ENCODE measurements at places on chromosomes 4 and X.

DNA sequence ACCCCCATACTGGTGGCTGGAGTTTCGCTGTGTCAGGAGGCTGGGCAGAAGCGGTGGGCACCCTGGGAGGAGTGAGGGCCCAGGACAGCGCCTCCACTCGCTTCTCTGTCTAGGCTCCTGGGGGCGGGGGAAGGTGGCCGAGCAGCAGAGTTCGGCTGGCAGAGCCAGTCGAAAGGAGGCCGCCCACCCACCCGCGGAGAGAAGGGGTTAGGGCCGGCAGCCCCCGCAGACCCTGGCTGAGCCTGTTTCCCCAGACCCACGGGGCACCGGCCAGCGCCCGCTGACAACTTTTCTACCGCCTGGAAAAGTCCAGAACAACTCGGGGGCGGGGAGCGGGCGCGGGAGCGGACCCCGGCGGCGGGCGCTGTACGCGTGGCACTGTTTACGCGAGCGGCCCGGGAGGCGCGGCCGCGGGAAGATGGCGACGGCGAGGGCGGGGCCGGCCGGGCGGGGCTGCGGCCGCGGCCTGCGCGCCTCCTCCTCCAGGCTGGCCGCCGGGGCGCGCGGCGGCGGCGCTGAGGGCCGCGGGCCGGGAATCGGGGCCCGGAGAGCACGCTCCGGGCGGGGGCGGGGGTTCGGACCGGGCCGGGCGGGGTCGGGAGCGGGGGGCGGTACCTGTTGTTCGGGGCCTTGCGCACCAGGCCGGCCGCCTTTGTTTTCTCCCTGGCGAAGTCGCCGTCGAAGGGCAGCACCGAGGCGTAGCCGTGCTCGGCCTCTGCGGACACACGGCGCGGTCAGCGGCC lies 628 bp downstream of the MXD4 start:
- DNase-seq = no peak

GRCh38 chrX:40108959-40109287 lies 11.2 kb upstream of the BCOR start:
- no peak for DNase-seq

- DNase-seq = no peak
Measured at GRCh38 chrX:100070334-100070849, 339.7 kb downstream of the PCDH19 start.

GRCh38 chr4:123284168-123284567 lies 112.4 kb upstream of the SPRY1 start:
- no peak for DNase-seq

GRCh38 chrX:44842550-44843317 lies 1.1 kb upstream of the DUSP21 start:
- DNase-seq = no peak

- peak; percentile 44 for DNase-seq
Measured at GRCh38 chr4:79650794-79651431, 242.9 kb upstream of the GK2 start.

DNA sequence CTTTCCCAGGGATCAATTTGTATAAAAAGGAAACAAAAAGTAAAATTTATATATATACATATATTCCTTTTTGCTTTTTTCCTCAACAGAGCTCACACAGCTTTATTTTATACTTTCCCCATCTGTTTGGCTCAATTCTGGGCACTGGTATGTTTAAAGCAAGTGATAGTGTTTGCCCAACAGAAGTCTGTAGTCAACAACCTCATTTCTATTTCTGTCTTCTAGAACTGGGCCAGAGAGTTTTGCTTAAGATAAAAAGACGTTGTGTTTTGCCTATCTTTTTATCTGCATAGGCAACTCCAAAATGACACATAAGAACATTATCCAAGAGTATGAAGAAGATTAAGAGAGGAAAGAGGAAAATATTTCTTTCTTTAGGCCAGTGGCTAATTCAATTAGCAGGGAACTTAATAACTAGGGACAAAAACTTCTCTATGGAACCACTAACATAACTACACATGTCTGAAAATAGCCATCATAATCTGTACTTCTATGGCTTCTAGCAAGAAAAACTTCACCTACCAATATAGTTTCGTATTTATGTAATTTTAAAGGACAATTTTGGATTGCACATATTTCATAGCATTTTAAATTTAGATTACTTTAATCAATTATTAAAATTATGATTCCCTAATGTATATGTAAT lies 1300.5 kb downstream of the ARAP2 start:
- DNase-seq = no peak

GRCh38 chrX:45806410-45807121 lies 605.9 kb upstream of the DIPK2B start:
- peak; percentile 65 for DNase-seq

DNA sequence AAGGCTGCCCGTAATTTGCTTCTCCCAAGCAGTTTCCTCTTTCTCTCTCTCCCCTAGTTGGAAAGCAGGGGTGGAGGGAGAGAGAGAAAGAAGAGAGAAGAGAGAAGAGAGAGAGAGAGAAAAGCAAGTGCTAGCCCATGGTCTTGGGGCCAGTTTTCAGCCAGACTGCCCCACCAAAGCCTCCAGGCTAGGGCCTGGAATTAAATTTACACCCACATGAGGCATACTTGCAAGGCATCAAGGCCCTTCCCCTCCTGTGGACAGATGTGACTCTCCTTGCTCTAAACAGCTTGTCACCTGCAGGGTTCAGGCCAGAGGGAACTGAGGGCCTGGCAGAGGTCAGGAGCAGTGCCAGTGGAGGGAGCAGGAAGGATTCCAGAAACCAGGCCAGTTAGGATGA lies 1.7 kb upstream of the CXCR3 start:
- DNase-seq = no peak

GRCh38 chrX:66162331-66162822 lies 1.7 kb upstream of the HEPH start:
- no peak for DNase-seq

DNA sequence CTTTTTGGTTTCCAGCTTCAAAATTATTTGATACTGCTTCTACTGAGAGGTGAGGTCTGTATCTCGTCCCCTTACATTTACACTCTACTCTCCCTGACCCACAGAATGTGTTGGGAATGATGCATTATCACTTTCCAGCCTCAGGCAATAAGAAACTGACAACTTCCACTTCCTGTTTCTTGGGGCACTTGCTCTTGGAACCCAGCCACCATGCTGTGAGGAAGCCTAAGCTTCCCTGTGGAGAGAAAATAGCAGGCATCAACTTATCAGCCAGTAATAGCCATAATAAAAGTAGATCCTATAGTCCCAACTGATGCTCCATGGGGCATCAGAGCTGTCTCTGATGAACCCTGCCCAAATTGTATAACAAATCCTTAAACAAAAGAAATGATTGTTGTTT lies 32.6 kb downstream of the RELL1 start:
- DNase-seq = no peak

Data from HS-5 (cell line).